OCI-M1 (cell line): ENCODE measurements at places on chromosomes 6 and 20.
A peak's percentile ranks its signal among the peaks of the same experiment; 100 is the strongest.

- DNase-seq = peak; percentile 57
Observed at GRCh38 chr20:47854687-47855212, 69.5 kb upstream of the SULF2 start.

DNA sequence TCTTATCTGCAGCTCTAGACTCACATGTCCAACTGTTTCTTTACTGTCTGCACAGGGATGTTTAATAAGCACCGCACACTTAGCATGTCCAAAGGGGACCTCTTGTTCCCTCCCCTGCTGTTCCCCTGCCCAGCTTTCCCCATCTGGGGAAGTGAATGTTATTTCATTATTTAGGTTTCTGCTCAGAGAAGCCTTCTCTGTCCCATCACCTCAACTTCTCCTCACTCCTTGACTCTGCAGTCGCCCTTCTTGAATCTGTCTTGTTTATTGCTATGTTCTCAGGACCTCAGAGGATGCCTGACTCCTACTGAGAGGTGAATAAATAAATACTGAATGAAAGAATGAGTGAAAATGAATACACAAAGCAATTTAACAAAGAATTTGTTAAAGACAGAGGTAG, 121.0 kb downstream of the SASH1 start:
- DNase-seq = no peak

- no peak for DNase-seq
Observed at GRCh38 chr20:57546956-57547649, 13.8 kb upstream of the PCK1 start.

- no peak for DNase-seq
Observed at GRCh38 chr6:51927450-51927849, 160.0 kb downstream of the PKHD1 start.

DNA sequence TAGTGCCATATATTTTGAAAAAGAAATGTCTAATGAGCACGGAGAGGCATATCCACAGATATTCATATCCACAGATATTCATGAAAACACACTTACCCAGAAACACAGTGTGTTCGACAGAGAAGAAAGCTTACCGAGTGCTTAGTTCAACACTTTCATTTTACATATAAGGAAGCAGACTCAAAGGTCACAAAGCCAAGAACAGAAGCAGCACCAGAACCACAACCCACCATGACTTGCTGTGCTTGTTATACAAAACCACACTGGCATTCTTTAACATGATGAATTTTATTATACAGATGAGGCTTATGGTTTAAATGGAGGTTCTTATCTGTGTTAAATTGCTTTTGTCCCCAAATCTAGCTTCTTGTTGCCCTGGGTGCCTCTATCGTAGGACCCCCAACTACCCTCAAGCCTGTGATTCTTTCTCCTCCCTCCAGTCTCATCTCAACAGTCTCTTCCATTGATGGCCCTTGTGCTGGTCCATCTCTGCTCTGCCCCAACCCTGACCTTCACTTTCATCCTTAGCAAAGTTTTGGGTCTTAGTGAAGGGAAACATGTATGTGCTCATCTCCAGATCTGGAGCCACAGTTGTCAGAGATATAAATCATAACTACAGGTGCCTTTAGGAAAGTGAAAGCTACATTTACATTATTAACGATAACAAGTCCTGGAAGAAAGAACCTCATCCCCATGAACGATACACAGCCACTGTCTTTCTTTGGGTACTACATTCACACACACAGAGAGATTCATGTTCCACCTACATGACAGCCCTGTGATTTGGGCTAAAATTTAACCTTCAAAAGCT, 40.0 kb downstream of the SF3B5 start:
- DNase-seq = peak; percentile 83

- no peak for DNase-seq
Observed at GRCh38 chr6:56187686-56188085, 59.7 kb downstream of the COL21A1 start.

DNA sequence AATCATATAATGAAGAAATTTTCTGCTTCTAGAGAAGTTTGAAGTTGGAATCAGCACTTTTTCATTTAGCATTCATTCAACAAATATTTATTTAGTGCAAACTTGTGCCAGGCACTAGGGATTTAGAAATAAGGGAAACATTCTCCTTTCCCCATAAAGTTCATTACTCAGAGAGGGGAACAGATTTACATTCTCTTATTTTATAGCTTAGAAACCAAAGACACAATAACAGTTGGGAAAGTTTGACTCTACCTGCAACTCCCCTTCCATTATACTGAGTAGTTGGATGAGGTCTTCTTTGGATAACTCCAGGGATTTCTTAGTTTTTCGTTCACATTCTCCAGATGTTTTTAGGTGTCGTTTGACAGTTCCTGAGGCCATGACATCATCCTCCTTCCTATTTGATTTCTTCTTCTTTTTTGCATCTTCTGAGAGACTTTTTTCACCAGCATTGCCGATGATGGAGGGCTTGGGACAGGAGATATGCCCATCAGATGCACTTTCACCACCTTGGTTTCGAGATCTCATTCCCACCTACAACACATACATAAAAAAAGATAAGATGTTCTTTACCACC, 79.1 kb downstream of the FILIP1 start:
- no peak for DNase-seq

DNA sequence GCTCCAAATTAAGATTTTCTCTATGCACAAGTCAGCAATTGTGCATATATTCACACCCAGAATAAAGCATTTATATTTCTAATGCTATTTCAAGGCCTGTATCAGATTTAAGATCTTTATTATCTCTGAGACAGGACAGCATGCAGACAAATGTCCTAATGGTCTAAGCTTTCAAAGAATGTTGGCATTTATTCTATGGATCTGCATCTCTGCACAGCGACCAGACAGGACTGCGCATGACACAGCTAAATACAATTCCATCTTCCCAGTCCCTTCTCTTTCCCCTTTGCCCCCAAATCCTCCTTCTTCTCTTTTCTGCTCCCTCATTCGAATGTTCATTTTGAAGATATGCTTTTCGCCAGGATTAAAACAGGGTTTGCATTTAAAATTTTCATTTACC, 478.5 kb downstream of the PKHD1 start:
- no peak for DNase-seq

- DNase-seq = no peak
Observed at GRCh38 chr6:166419717-166420116, 37.0 kb upstream of the MPC1 start.

GRCh38 chr20:32558526-32558925, 26.6 kb downstream of the NOL4L start:
- DNase-seq = no peak

DNA sequence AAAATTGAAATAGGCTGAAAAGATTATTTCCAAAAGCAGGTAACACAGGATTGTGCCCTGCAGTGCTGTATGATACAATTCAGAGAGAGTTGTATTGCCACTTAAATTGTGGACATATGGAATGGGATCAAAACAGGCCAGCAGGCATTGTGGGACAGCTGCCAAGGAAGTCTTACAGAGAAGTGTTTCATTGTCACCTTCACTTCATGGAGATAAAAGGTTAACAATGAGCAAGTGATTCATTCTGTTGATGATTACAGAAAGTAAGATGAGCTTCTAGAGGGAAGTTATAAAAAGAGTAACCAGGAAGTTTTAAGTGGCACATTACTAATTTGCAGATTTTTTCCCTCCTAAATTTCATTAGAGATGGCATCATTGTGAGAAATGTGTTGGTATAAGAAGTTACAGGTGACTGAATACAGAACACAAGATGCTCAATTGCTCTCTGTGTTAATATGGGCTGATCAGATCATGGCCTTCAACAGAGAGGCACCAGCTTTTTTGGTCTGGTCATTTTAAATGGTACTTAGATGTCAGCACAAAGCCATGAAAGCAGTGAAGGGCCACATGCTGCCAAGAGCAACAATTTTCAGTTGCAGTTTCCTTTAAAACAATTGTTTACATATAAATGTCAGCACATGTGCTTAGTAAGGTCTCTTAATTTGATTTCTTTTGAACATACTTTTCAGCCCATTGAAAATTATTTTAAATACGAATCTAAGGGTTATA, 402.5 kb upstream of the FKBP1C start:
- no peak for DNase-seq

DNA sequence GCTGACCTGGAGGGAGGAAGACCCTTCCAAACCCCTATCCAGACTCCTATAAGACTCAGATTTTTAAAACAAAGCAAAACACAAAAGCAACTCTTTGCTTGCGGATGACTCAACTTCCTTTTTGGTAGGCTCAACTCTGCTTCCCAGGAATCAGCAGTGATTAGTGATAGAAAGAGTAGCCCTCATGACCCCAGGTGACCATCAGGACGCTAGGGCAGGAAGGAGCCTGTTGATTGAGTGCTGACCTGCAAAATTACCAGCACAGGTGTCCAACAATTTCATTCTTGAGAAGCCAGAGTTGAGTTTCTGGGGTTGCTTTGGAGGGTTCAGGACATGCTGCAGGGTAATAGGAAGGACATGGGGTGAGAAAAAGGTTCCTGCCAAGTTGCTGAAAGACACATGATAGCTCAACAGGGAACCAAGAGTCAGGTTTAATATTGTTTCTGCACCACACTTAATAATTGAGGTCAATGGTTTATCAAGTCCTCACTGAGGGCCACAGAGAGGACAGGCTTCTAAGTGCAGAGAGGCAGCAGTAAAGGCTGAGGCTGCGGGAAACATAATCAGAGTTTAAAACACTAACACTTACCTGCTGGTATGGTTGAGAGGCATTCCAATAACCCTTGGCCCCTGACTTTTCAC, 67.4 kb upstream of the BMP2 start:
- DNase-seq = no peak

- no peak for DNase-seq
Observed at GRCh38 chr6:151096255-151096612, 143.5 kb upstream of the AKAP12 start.

GRCh38 chr6:24927985-24928745, 7.6 kb downstream of the RIPOR2 start:
- DNase-seq = no peak

DNA sequence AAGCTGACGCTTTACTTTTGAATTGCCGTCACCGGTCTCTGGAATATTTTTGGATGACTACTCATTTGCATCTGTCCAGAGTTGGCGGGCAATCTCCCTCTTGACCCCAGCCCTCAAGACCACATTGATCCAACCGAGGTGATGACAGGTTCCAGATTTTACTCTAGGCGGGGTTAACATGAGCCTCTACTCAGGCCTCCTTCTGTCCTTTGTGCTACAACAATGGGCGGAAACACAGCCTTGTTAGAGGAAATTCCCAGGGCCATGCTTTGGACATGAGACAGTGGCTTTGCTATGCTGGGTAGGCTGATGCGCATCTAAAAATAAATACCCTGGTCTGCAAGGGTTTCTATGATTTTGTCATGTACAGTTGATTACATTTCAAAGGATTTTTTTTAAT, 27.0 kb upstream of the ADGRF5 start:
- no peak for DNase-seq

GRCh38 chr6:90385759-90386313, 89.2 kb upstream of the BACH2 start:
- peak; percentile 36 for DNase-seq

GRCh38 chr6:49052901-49053300, 410.2 kb downstream of the MMUT start:
- DNase-seq = no peak

GRCh38 chr6:82693094-82693493, 329.5 kb downstream of the TPBG start:
- DNase-seq = no peak

DNA sequence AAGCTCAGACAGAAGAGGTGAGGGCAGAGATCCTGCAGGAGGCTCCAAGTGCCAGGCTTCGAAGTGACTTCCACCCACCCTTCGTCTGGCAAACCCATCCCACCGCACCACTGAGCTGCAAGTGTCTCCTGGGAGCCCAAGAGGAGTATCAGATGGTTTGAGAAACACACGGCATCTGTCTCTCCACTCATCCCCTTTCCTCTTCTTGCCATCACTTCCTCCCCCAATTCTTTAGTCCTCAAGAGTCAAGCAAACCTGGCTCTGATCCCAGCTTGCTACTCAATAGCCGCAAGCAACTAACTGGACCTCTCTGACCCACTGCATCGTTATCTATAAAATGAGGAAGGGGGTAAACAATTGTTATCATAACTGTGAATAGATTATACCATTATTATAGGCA, 142.1 kb downstream of the BMP7 start:
- no peak for DNase-seq

DNA sequence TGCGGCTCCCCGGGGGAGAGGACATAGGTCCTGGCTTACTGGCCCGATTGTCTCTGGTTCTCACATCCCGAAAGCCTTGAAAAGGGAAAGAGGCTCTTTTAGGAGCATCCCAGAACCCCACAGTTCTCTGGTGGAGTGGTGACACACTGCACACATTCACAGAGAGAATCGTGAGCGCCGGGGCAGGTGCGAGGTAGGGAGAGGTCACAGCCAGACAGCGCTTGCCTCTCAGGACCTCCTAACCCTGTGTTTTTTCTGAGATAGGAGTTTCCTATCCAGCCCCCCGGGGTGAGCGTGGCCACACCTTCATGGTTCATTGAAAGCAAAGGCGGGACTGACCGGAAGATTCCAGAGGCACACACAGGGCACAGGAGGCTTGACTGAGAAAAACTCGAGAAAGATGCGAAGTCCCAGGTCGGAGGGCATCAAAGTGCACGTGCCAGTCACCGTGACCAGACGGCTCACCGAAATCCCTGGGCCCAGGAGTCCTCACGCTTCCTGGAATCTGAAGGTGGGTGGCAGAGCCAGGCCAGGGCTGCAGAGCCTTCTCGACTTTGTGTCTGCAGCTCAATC, 46.5 kb upstream of the FRMD1 start:
- no peak for DNase-seq

DNA sequence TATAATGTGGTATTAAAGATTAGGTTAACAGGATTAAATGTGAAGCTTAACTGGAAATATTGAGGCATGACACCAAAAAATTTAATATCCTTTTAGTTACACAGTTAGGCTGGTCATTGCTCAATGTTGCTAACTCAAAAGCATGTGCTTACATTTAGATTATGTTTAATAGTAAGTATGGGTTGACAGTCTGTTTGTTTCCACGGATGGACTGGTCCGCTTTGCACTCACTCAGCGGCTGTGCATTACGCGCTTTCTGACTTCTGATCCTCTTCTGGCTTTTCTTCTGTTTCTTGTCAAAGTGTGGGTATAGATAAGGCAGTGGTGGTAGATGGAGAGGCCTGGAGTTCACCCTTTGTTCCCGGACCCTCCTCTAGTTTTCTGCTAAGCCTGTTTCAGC, 174.9 kb downstream of the RIMS1 start:
- no peak for DNase-seq

- no peak for DNase-seq
Observed at GRCh38 chr6:40556023-40556422, 31.1 kb downstream of the LRFN2 start.

GRCh38 chr6:82131441-82131840, 116.1 kb downstream of the IBTK start:
- DNase-seq = no peak

DNA sequence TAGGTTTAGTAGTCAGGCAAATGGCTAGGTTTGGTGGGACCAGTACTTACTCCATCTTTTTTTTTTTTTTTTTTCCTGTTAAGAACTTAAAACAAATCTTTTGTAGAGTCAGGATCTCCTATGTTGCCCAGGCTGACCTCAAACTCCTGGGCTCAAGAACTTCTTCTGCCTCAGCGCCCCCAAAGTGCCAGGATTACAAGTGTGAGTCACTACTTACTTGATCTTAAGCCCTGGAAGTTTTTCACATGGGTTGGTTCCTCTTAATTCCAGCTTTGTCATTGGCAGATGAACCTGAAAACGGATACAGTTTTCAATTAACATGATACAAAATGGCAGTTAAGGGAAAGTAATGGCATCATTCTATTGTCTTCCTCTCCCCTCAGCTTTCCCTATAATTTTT, 179.4 kb upstream of the JAG1 start:
- no peak for DNase-seq

GRCh38 chr6:127015858-127016257, 102.6 kb upstream of the RSPO3 start:
- peak; percentile 22 for DNase-seq

- DNase-seq = no peak
Observed at GRCh38 chr20:61614706-61615100, 362.6 kb downstream of the CDH4 start.
